ENCODE measurements at places on chromosomes 7 and 10.

GRCh38 chr7:85695533-85695932, 508.7 kb upstream of the SEMA3D start:
- peak; percentile 47 for DNase-seq

- DNase-seq: no peak
Observed at GRCh38 chr7:47414342-47415317, 167.3 kb downstream of the TNS3 start.

- DNase-seq: peak; percentile 86
Observed at GRCh38 chr10:77158666-77159065, 478.9 kb downstream of the KCNMA1 start.

DNA sequence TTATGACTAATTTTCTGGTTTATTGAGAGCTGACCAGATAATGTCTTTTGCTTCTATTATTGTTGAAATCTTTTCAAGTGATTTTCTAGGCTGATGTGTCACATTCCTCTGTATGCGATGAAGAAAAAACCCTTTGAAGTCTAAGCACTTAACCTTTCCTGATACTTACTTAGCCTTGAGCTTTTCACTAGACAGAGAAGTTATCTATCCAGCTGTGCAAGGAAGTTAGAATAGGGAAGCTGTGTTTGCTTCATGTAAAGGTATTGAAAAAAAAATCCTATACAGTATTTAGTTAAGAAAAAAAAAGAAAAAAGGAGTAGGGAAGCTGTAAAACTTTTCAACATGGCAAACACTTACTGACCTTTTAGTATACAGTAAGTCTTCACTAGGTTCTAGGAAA, 117.6 kb upstream of the DNAJB12 start:
- DNase-seq: no peak

GRCh38 chr7:131501422-131501821, 55.0 kb downstream of the PODXL start:
- DNase-seq: peak; percentile 75

GRCh38 chr10:3323865-3324498, 151.4 kb upstream of the PITRM1 start:
- DNase-seq: no peak

DNA sequence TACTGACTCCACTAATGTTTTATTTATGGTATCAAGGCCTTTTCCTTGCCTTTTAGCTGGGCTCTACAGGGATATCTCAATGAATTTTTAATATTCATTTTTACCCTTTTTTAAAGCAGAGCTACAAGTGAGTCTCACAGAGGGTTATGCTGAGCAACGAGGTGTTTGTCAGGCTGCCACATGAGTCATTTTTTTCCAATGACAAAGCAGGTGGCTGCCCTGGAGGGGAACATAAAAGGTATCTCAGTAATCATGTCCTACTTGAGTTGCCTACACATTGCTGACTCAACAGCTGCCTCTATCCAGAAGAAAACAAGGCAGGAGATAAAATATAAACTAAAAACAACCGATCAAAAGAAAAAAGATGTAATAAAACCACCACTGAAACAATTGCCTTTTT, 1004.9 kb upstream of the POT1 start:
- DNase-seq: peak; percentile 31

DNA sequence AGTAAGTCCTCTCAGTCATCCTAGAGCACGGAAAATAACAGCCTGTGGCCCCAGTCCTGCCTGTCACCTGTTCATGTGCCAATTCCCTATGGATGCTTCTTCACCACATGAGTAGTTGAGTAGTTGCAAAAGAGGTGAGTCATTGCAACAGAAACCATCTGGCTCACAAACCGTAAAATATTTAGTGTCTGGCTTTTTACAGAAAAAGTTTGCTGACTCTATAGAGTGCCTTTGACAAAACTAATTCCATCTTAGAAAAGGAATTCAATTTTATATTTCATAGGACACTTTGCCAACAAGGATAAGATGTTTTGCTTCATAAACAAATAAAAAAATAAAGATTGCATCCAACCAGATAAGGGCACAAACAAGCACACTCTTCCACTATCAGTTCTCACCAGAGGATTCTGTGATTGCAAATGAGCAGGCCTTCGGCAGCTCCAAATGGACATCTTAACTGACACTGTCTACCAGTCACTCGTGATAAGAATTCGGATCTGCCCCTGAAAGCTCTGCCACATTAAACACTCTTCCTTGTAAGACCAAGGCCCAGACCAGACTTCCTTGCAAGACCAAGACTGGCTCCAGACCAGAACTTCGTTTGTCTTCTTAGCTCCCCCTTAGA, 242.7 kb upstream of the SEMA3C start:
- DNase-seq: peak; percentile 92

DNA sequence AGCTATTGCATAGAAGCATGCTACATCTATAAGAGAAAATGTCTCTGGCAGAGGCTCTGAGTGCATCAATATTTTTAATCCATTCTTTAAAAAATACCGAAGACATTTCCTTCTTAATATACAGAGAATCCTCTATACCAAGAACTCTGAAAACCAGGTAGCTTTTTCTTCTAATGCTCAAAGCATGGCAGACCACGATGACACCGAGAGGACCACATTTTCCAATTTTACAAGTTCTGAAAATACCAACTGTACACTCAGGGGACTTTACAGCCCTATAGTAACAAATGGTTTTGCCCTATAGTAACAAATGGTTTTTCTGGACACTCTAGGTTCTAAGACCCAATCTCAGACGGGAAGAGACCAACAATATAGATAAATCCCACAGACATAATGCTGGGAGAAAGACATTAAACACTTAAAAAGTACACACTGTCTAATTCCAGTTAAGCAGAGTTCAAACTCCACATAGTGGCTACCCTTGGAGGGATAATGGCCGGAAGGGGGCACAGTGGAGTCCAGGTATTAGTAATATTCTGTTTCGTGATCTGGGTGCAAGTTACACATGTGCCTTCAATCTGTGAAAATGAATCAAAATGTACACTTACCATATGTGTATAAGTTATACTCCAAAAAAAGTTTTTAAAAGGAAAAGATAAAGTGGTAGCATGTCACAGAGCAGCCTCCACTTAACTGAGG, 26.2 kb downstream of the CCDC6 start:
- no peak for DNase-seq

DNA sequence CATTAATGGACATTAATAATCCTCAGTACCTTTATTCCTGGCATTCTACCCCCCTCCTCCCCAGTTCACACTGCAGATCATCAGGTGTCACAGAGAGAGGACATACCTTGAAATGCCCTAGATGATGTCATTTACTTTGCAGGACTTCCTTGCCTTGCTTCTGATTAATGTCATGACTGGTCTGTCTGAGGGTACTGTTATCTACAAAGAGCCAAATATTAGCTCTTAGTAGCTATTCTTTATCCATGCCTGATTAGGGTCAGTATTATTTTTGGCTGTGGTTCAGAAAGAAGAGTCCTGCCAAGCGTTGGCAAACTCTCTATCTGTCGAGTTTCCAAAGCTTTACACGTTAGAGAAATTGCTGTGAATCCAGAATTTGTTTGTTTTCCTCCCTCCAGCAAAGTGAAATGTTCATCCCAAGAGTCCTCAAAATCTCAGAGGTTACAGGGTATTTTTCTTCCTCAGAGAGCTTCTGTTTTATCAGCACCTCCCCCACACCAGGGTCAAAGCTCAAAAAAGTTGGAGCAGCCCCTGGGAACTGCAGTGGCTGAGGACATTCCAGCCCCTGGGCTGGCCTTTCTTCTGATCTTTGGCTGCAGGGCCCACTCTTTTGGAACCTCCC, 12.6 kb downstream of the SCD start:
- peak; percentile 43 for DNase-seq

GRCh38 chr7:54879776-54880175, 120.8 kb upstream of the SEC61G start:
- DNase-seq: peak; percentile 94

- no peak for DNase-seq
Observed at GRCh38 chr10:26621243-26621888, 76.1 kb upstream of the PDSS1 start.

- DNase-seq: no peak
Observed at GRCh38 chr10:130010653-130011052, 46.6 kb upstream of the EBF3 start.

GRCh38 chr7:117110480-117111315, 157.4 kb downstream of the ST7 start:
- DNase-seq: no peak

DNA sequence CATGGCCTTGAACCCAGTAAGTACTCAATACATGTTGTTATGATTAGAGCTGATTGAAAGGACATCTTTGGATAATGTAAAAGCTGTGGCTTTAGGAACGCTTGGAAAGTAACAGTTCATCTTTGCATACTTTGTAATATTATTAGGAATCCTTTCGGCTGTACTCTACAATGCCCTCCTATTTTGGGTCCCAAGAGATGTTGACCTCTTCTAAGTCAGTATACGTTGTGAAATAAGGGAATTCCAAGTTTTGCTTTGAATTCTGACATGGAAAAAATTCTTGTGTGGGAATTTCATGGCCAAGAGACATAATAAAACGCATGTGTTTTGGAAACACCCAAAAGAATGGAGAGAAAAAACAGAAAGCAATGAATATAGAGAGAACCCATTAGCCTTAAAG, 7.7 kb downstream of the AGR3 start:
- DNase-seq: no peak

GRCh38 chr10:87053577-87054181, 33.6 kb downstream of the FAM25A start:
- no peak for DNase-seq

GRCh38 chr7:153022475-153023193, 263.1 kb downstream of the ACTR3B start:
- DNase-seq: no peak

DNA sequence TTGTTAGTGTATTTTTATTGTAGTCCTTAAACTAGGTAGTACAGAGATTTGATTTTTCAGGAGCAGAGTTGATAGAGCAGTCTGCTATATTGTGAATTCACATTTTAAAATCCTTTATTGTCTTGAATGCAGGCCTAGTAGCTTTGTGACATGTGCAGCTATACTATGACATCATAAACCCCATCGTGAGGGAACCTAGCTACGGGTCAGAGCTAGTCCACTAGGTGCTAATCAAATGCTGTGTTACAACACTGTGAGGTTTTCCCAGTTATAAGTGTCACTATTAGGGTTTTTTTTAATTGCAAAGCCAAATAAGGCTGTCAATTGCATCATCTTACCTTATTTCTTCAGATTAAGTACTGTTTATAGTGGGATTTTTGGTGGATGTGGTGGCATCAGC, 40.7 kb downstream of the CREM start:
- no peak for DNase-seq

- DNase-seq: no peak
Observed at GRCh38 chr7:32131091-32131490, 60.9 kb upstream of the PDE1C start.

DNA sequence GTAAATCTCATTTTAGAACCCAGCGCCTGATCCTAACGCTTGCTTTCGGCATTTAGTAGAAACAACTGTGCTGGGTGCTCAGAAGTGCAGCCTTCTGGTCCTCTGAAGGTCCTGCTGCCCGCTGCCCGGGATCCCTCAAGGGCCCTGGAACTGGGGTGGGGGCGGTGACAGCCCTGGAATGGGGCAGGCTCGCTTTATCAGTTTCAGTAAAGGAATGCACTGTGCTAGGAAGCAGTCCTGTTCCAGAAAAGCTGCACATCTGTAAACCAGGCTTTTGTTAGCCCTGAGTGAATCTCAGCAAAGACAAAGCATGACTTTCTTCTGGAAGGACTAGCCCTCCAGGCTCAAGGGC, 254.6 kb downstream of the TNS3 start:
- DNase-seq: no peak

DNA sequence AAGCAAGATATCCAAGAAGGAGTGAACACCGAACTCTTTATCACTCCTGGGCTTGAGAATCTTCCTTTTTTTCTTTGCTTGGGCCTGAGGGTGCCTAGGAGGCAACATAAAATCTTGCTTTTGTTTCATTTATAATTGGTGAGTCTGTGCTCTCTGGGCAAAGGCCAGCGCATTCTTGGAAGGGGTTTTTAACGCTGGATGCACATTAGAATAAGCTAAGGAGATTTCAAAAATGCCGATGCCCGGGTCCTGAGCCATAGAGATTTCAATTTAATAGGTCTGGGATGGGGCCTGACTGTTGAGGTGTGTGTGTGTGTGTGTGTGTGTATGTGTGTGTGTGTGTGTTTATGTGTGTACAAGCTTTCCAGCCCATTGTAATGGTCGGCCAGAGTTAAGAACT, 62.0 kb upstream of the SORCS3 start:
- DNase-seq: no peak

- DNase-seq: no peak
Observed at GRCh38 chr7:35256256-35257175, 2.6 kb upstream of the TBX20 start.

DNA sequence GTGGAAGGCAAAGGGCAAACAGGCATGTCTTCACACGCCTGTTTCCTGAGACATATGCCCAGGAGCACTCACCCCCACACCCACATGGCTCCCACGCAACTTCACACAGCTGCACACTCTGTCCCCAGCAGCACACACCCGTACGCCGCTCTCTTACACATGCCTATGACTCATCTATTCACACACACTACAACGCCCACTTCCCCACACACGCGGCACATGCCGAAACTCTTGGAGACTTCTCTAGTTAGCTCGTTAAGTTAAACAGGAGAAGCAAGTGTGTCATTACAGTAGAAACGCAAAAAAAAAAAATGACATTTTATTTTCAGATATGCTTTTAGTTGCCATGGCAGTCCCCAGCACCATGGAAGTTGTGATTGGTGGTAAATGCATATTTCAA, 6.7 kb downstream of the CALN1 start:
- no peak for DNase-seq

GRCh38 chr7:149181450-149181790, 13.9 kb upstream of the ZNF282 start:
- DNase-seq: no peak

GRCh38 chr7:77657427-77658224, 38.6 kb upstream of the RSBN1L start:
- peak; percentile 50 for DNase-seq

- DNase-seq: no peak
Observed at GRCh38 chr10:126908225-126908624, 3.0 kb downstream of the DOCK1 start.

GRCh38 chr10:9301148-9301547, 1246.7 kb downstream of the GATA3 start:
- DNase-seq: peak; percentile 4

GRCh38 chr10:89887830-89888229, 186.4 kb downstream of the KIF20B start:
- DNase-seq: peak; percentile 27

DNA sequence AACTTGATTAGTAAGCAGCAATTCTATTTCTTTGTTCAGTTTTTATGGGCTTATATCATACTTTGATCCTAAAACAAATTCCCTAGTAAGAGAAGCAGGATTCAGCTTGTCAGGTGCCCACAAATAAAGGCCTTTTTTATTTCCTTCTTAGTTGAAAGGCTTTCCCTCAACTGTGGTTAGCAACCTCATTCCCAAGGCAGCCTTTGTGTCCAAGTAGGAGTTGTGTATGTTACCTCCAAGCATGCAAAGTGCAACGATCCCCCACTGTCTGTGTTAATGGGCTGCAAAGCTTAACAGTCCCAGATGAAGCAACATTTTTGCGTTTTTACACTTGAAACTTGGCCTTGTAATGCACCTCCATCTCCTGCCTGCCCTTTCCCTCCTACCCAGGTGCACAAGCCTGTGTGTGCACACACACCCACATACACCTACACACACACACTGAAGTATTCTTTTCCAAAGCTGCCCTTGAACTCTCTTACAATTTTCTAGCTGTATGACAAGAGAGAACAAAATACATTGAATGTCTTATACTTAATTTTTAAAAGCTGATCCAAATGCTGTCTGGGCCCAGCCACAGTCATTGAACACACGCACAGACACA, 278.2 kb downstream of the SNX13 start:
- peak; percentile 49 for DNase-seq
